ENCODE measurements at places on chromosomes 4 and X.

- no peak overlapping the region for H3K27ac ChIP-seq
- DNase-seq = no peak
- H3K4me3 ChIP-seq = no peak overlapping the region
- no peaks in the 10 kb centered on the region for H3K4me1 ChIP-seq
- H3K36me3 ChIP-seq = no peaks in the 10 kb centered on the region
- H3K27me3 ChIP-seq = no peaks in the 10 kb centered on the region
Measured at GRCh38 chrX:142503967-142504643, 299.0 kb upstream of the MAGEC2 start.

GRCh38 chrX:13087322-13088155 is 43.1 kb upstream of the FAM9C start:
- H3K27ac ChIP-seq = no peak overlapping the region
- no peaks in the 10 kb centered on the region for H3K36me3 ChIP-seq
- no peak for DNase-seq
- no peaks in the 10 kb centered on the region for H3K27me3 ChIP-seq
- H3K4me3 ChIP-seq = no peak overlapping the region

GRCh38 chr4:38529189-38530115 is 134.5 kb upstream of the KLF3 start:
- H3K27me3 ChIP-seq = no peaks in the 10 kb centered on the region
- no peak for DNase-seq
- no peak overlapping the region for H3K4me3 ChIP-seq
- H3K36me3 ChIP-seq = no peaks in the 10 kb centered on the region
- H3K4me1 ChIP-seq = peaks cover 4% of the 10 kb centered on the region

GRCh38 chr4:185904381-185904780 is 92.4 kb upstream of the SORBS2 start:
- no peak overlapping the region for H3K27ac ChIP-seq
- no peak overlapping the region for H3K4me3 ChIP-seq
- DNase-seq = no peak
- H3K27me3 ChIP-seq = no peaks in the 10 kb centered on the region

DNA sequence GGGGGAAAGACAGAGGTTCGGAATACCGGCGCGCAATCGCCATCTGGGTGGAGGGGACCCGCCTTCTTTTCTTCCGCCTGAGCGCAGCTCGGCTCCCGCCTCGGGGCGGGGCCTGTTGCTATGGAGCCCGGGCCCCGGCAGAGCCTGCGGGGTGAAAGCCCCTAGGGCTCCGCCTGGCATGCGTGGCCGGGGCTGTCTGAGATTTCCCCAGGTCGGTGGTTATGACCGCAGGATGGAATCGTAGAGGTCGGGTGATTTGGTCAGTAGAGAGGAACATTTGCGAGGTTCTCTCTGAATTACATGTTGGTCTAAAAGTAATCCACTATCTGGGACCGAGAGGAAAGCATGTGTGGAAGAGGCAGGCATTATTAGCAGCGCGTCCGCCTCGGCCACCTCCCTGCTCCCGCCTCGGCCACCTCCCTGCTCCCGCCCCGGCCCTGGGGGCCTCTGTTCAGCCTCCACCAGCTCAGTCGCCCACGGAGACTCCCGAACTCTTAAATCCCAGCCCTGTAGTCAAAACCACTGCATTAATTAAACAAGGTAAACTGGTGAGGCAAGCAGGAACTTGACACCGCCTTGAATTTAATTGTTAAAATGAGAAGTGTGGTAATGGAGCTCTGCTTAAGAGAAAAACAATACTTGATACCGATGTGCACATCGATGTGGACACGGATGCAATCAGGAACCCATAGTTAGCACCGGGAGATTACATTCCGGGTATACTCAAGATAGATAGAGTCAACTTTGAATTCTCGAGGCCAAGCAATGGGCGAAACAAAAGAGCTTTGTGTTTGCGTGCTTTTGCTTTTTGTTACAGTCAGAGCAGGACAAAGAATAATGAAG is 45.2 kb downstream of the TRIM2 start:
- no peak overlapping the region for H3K27ac ChIP-seq
- DNase-seq = no peak
- H3K4me3 ChIP-seq = peak overlapping the region; percentile 86
- peaks cover 4% of the 10 kb centered on the region for H3K4me1 ChIP-seq

GRCh38 chr4:8662776-8663175 is 70.2 kb downstream of the CPZ start:
- H3K4me1 ChIP-seq = no peaks in the 10 kb centered on the region
- DNase-seq = no peak
- H3K4me3 ChIP-seq = no peak overlapping the region
- no peaks in the 10 kb centered on the region for H3K36me3 ChIP-seq
- no peaks in the 10 kb centered on the region for H3K27me3 ChIP-seq
- H3K27ac ChIP-seq = no peak overlapping the region

DNA sequence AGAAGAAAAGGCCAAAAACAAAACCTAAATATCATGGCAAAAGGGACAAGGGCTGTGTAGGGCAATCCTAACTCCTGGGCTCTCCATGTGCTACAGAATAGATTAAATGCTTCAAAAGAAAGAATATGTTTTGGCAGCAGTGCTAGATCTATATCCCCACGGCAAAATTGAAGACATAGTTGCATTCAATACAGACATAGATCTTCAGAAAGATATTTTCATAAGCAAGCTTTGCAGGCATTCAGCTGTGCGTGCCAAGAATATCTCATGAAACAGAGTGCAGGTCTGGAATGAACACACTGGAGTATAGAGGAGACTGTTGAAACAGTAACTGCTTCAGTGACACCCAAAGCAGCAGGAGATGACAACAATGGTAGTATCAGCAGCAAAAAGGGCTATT is 1476.9 kb downstream of the ARAP2 start:
- H3K4me3 ChIP-seq = no peak overlapping the region
- no peaks in the 10 kb centered on the region for H3K36me3 ChIP-seq

GRCh38 chr4:61277785-61278760 is 77.9 kb downstream of the ADGRL3 start:
- H3K36me3 ChIP-seq = no peaks in the 10 kb centered on the region
- peak overlapping the region; percentile 55 for H3K4me3 ChIP-seq
- peaks cover 19% of the 10 kb centered on the region for H3K4me1 ChIP-seq
- peak overlapping the region; percentile 24 for H3K27ac ChIP-seq
- no peak for DNase-seq

GRCh38 chrX:138986866-138987265 is 275.3 kb upstream of the FGF13 start:
- H3K4me1 ChIP-seq = no peaks in the 10 kb centered on the region
- no peak overlapping the region for H3K27ac ChIP-seq
- H3K27me3 ChIP-seq = no peaks in the 10 kb centered on the region
- H3K36me3 ChIP-seq = no peaks in the 10 kb centered on the region
- DNase-seq = no peak

- H3K4me1 ChIP-seq = no peaks in the 10 kb centered on the region
- no peaks in the 10 kb centered on the region for H3K36me3 ChIP-seq
- H3K27me3 ChIP-seq = no peaks in the 10 kb centered on the region
- H3K27ac ChIP-seq = no peak overlapping the region
- no peak overlapping the region for H3K4me3 ChIP-seq
Measured at GRCh38 chr4:150268444-150268843, 190.2 kb downstream of the DCLK2 start.

GRCh38 chr4:17066236-17066635 is 167.8 kb upstream of the LDB2 start:
- no peaks in the 10 kb centered on the region for H3K4me1 ChIP-seq
- no peak for DNase-seq
- no peaks in the 10 kb centered on the region for H3K36me3 ChIP-seq
- H3K27ac ChIP-seq = no peak overlapping the region

DNA sequence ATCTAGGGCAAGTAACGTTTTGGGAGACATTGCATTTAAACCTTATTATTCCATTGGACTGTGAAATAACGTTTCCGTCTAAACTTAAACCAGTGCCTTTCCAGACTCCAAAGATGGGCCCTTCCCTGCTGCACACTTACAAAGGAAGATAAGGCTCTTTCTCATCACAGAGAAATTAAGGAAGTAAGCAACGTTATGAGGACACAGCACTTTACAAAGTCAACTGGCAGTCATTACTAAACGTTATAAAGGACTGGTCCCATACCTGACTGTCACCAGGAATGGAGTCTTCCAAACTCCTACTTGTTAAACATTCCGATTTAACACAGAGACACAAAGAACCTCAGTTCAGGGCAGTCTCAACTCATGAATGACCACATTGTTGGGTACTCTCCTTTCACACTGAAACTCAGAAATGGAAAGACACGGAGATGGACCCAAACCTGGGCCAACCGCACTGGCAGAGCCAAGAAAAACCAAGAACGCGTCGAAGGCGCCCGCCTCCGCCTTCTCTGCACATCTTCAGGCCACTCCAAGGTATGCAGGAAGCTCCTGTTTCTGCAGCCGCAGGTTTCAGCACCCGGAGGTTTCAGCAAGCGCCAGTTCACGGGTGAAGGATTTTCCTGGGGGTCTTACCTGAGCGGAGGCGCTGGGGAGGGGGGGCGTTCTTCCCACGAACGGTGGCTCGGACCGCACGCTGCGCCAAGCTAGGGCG is 670 bp downstream of the PAPSS1 start:
- no peaks in the 10 kb centered on the region for H3K27me3 ChIP-seq
- no peaks in the 10 kb centered on the region for H3K36me3 ChIP-seq
- peaks cover 5% of the 10 kb centered on the region for H3K4me1 ChIP-seq
- H3K4me3 ChIP-seq = peak overlapping the region; percentile 92

DNA sequence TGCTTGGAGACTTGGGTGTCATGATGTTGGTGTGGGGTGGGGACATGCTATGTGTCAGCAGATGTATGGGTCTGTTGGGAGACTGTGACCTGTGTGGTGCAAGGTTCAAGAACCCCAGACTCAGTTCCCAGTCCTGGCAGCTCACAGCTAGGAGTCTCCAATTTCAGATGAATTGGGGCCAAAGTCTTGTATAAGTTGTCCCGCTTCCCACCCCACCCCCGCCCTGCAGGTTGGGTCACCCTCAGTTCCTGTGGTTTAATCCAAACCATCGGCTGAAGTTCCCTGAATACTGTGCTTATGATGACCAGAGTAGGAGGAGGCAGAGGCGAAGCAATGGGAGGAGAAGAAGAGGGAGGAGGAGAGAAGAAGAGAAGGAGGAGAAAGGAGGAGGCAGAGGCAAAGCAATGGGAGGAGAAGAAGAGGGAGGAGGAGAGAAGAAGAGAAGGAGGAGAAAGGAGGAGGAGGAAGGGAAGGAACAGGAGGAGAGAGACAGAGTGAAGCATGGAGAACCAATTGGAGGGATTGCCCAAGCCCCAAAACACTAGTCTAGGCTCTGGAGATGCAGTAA is 112.6 kb downstream of the EFNB1 start:
- H3K27ac ChIP-seq = no peak overlapping the region
- no peak for DNase-seq
- no peaks in the 10 kb centered on the region for H3K4me1 ChIP-seq
- H3K4me3 ChIP-seq = no peak overlapping the region

GRCh38 chr4:174520660-174521059 is 1.6 kb downstream of the HPGD start:
- no peak for DNase-seq
- H3K27me3 ChIP-seq = no peaks in the 10 kb centered on the region
- peaks cover 2% of the 10 kb centered on the region for H3K4me1 ChIP-seq
- H3K36me3 ChIP-seq = no peaks in the 10 kb centered on the region
- no peak overlapping the region for H3K27ac ChIP-seq

GRCh38 chrX:86805241-86805640 is 657.0 kb downstream of the DACH2 start:
- H3K36me3 ChIP-seq = no peaks in the 10 kb centered on the region
- no peaks in the 10 kb centered on the region for H3K4me1 ChIP-seq
- no peak overlapping the region for H3K27ac ChIP-seq
- DNase-seq = no peak
- no peak overlapping the region for H3K4me3 ChIP-seq
- no peaks in the 10 kb centered on the region for H3K27me3 ChIP-seq

GRCh38 chr4:122898370-122899150 is 23.8 kb downstream of the NUDT6 start:
- peak; percentile 43 for DNase-seq
- no peaks in the 10 kb centered on the region for H3K27me3 ChIP-seq
- H3K4me1 ChIP-seq = peaks cover 39% of the 10 kb centered on the region
- no peak overlapping the region for H3K4me3 ChIP-seq
- H3K27ac ChIP-seq = peak overlapping the region; percentile 75
- peaks cover 3% of the 10 kb centered on the region for H3K36me3 ChIP-seq

- H3K36me3 ChIP-seq = no peaks in the 10 kb centered on the region
- DNase-seq = no peak
- no peaks in the 10 kb centered on the region for H3K27me3 ChIP-seq
- no peaks in the 10 kb centered on the region for H3K4me1 ChIP-seq
- H3K4me3 ChIP-seq = no peak overlapping the region
- H3K27ac ChIP-seq = no peak overlapping the region
Measured at GRCh38 chr4:71334465-71334882, 4.3 kb upstream of the SLC4A4 start.

DNA sequence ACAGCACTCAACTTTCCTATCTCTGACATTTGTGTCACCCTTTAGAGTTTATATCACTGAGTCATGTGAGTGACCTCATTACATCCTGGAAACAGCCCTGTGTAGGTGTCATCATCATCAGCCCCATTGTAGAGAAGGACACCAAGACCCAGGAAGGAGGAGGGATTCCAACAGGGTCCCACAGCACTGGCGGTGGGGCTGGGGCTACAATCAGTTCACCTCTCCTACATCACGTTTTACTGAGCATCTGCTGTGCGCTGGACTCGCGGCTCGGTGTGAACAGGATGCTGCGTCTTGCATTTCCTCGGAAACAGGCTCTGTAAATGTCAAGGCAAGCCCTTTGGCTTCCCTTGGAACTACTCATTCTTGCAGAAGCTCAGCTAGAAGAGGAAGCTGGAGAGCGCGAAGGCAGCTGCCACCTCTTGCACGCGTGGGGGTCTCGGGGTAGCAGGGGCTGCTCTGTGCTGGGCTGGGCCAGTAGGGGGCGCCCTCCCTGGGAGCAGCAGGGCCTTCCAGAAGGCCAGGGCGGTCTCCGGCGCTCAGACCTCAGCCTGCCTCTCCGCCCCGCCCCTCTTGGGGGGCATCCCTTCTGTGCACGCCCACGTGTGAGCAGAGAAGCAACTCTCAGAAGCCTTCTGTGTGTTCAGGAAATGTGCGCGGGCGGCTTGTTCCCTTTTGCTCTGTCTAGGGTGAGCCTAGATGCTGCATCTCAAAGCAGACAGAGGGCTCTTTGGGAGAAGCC is 29.0 kb downstream of the REELD1 start:
- no peak overlapping the region for H3K27ac ChIP-seq
- H3K36me3 ChIP-seq = no peaks in the 10 kb centered on the region
- peaks cover 46% of the 10 kb centered on the region for H3K4me1 ChIP-seq
- no peak overlapping the region for H3K4me3 ChIP-seq
- no peaks in the 10 kb centered on the region for H3K27me3 ChIP-seq
- DNase-seq = no peak

DNA sequence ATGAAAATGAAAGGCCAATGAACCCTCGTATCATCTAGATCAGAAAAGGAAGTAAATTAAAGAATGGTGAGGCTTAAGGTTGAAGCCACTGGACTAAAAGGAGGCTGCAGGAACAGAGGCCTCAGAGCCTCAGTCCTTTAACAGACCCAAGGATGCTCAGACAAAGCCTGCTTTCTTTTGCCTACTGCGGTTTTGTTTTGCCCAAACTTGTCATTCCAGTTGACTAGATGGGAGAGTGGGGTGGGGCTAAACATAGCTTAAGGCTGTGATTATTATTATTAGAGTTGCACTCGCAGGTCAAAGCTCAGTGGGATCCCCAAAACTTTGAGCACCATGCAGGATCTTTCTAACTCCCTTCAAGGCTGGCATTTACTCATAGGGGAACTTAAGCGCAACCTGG is 163.9 kb downstream of the RBM46 start:
- DNase-seq = no peak
- H3K27me3 ChIP-seq = no peaks in the 10 kb centered on the region
- H3K36me3 ChIP-seq = no peaks in the 10 kb centered on the region
- no peak overlapping the region for H3K4me3 ChIP-seq
- no peaks in the 10 kb centered on the region for H3K4me1 ChIP-seq

All from thoracic aorta (tissue), 2 donors.